ENCODE measurements at places on chromosomes 2 and 18. TPM values are rescaled to one million over a fixed set of nuclear protein-coding genes. Genes with fewer than 3 reads are reported as not detected.

DNA sequence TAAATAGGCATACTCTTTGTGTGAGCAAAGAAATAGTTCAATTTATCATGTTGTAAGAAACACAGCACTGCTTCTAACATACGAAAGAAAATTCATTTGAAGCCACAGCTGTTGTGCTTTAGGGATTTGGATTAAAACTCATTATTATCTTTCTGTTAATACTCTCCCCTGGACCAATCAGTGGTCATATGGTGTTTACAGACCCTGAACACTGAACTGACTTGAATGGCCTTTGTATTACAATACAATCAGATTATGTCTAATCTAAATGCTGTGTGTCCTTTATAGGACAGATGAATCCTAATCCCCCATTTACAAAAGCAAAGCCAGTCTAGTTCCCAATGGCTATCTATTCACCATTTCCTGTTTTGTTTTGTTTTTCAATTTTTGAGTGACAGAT is 36.5 kb downstream of the ZNF385B start:
- no peak for DNase-seq

- no peak for DNase-seq
Measured at GRCh38 chr2:63569740-63570139, 18.5 kb downstream of the WDPCP start.

GRCh38 chr2:1648241-1649102 is 95.8 kb downstream of the PXDN start:
- DNase-seq: no peak

DNA sequence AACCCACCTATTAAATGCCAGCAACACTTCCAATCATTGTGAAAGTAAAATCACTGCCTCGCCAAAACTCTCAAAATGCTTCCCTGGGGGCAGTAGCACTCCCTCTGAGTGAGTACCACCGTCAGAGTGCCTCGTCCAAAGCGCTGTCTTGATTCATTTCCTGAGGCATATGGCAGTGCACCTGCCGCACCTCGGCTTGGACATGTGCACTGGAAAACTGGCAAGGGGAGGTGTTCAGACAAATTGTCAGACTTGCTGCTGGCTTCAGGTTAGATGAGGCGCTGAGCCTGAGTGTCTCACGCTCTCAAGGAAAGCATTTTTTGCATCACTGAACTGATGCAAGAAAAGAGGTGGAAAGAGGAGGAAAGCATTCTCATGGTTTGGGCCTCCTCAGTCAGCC is 132.8 kb downstream of the ATL2 start:
- no peak for DNase-seq

DNA sequence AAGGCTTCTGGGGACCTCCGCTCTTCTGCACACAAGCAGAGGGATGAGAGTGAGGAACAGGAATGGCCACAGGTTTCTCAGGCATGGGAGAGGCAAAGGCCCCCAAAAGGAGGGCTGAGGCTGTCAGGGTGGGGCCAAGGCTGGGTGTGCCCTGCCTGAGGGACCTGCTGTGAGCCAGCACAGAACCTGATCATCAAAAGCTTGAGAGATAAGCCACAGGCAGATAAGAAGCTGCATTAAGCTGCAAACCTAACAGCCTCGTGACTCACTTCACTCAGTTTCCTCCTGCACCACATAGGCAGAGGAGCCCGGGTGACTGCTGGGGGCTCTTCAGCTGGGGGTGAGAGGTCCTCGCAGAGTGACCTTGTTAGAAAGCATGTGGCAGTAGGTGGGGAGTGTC is 64.5 kb upstream of the LAPTM4A start:
- no peak for DNase-seq

DNA sequence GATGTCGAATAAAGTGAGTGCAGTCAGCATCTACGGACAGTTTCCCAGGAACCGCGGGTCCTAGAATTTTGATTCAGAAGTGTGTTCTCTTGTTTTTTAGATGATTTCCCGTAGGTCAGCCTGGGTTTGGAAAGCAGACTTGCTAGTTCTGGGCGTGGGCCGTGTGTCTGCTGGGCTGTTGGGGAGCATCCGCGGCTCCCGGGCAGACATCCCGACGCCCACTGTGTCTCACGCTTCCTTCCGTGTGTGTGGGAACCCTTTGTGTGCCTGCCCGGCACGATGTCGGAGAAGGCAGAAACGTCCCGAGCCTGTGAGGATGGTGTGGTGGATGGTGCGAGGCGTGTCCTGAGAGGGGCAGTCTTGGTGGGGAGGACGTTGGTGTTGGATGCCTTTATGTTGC is 18.4 kb downstream of the CTDP1 start:
- no peak for DNase-seq

Gene ALPG
- total RNA-seq: 0.89 TPM

DNA sequence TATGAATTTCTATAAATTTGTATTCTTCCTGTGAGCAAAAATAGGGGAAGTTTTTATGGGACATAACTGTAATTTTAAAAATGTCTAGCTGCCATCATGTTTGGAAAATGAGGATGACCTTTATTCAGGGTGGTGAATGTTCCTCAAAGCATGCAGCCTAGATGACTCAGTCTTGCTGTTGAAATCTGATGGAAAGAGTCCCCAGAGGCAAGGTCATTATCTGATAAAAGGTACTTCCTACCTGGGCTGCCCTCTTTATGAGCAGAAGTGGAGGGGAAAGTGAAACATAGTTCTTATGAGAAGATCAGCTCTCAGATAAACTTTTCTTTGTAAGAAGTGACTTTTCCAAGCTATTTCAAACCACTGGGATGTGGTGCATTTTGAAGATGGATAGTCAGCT is 1144.7 kb upstream of the PIK3C3 start:
- DNase-seq: no peak

GRCh38 chr2:25089605-25090315 is 47.9 kb downstream of the EFR3B start:
- peak; percentile 86 for DNase-seq

DNA sequence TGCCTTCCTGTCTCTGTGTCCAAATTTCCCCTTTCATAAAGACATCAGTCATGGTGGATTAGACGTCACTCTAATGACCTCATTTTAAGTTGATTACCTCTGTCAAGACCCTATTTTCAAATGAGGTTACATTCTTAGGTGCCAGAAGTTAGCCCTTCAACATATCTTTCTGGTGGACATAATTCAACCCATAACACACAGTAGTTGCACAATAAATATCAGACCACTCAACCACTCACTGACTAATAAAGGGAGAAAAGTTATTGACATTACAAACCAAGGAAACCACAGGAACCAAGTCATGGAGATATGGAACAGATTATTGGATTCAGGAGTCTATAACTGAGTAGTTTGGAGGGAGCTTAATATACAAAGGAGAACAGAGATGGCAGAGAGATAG is 377.4 kb upstream of the ACVR2A start:
- DNase-seq: no peak

GRCh38 chr2:119338826-119339561 is 27.6 kb downstream of the C2orf76 start:
- DNase-seq: no peak

DNA sequence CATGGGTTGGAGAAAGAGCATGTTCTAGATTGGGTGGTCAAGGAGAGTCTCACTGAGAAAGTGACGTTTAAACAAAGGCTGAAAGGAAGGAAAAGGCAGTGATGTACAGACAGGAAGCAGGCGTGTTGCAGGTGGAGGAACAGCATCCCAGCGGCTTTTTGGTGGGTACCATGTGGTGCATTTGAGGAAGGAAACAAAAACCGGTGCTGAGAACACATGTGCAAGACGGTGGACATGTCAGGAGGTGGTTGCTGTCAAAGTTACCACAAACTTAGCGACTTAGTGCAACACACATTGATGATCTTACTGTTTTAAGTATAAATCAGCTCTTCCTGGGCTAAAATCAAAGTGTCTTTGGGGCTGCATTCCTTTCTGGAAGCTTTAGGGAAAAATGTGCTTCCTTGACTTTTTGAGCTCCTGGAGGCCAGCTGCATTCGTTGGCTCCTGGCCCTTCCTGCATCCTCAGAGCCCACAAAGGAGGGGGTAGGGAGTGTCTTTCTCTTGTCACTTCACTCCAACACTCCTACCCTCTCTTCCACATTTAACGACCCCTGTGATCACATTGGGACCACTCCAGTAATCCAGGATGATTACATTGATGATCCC is 380.6 kb downstream of the FBXO15 start:
- DNase-seq: no peak

DNA sequence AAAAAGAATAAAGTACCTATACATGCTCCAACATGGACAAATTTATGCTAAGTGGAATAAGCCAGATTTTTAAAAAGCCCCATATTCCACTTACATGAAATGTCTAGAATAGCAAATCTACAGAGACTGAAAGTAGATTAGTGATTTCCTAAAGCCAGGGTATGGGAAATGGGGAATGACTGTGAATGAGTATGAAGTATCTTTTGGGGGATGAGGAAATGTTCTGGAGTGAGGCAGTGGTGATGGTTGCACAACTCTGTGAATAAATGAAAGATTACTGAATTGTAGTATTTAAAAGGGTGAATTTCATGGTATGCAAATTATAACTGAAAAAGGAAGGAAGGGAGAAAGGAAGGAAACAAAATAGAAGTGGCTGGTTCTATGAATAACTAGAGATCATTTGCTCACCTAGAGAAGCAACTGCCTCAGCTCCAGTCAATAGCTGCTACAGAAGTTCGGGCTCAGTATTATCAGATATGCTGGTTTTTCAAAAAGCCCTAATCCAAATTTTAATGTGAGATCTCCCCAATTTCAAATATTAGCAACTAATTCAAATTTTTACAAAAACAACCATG is 39.3 kb downstream of the MAP3K2 start:
- DNase-seq: no peak

Gene LYG1
- 0.22 TPM for total RNA-seq

GRCh38 chr18:7598167-7599047 is 31.3 kb downstream of the PTPRM start:
- DNase-seq: no peak

DNA sequence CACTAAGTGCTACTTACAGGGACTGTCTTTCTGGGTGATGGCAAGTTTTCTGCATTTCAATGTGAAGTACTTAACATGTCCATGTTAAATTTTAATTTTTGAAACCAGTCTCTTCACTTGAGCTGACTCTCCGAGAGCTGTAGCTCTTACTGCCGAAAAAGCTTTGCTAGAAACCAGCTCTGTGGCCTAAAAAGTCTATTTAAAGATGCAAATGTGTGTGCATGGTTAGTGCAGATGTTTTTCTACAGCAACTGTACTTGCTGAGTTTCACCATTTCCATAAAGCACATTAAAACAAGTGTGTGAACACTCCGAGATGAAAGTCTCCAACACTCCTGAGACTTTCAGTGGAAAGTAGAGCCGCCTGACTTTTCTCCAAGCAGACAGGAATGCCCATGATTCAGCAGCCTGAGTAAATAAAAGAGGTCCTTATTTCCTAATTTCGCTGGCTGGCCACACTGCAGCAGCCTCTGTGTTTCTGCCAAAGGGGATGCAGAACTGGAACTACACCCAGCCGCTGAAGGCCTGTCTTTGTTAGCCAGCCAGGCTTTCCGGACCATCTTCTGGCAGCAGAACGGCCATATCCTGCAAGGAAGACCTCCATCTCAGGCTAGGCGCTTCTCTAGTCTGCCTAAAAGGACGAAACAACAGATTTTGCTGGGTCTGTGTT is 121.2 kb downstream of the ZNF521 start:
- no peak for DNase-seq

- DNase-seq: peak; percentile 24
Measured at GRCh38 chr2:109447251-109447661, 166.5 kb downstream of the SEPTIN10 start.

Gene HOXD12
- not detected for total RNA-seq

DNA sequence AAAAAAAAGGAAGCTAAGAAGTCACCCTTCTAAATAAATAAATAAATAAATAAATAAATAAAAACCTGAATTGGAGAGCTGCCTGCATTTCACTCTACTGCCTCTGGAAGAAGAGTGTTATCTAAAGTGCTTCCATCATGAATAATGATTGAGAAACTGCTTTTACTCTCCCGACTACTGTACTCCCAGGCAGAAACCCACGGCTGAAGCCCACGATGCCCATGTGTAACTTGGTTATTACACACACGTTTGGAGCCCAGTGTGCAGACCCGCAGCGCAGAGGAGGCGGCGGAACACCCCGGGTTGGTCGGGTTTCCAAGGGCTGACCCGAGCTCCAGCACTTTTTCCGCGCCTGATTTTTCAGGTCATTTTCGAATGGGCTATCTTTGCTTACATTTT is 697 bp upstream of the SPATS2L start:
- peak; percentile 55 for DNase-seq

GRCh38 chr2:112204411-112204810 is 50.4 kb downstream of the ZC3H8 start:
- DNase-seq: no peak

Gene UGT1A7
- not detected for total RNA-seq

GRCh38 chr18:69022426-69022825 is 224.5 kb downstream of the CCDC102B start:
- no peak for DNase-seq

Gene SMYD5
- 51.3 TPM for total RNA-seq

- no peak for DNase-seq
Measured at GRCh38 chr2:201118961-201119854, 3.2 kb downstream of the CFLAR start.

Gene ICOS
- total RNA-seq: not detected

DNA sequence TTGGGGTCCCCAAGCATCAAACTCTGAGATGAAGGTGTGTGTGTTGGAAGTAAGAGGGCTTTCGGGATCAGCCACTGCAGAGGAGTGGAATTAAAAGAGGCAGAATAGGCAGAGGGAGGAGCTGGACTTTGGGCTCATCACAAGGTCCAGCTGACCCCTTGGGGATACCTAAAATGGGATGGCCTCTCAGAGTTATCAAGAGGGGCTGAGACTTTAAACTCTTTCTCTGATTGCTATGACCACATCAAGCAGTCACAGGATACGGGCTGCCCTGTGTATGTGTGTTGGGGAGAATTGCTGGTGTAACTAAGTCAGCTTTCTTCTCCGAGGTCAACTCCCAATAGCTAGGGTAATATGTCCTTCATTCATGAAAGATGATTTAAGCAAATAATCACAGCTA is 127.7 kb upstream of the SLC14A2 start:
- no peak for DNase-seq

- DNase-seq: no peak
Measured at GRCh38 chr2:73839653-73840411, 11.1 kb downstream of the STAMBP start.

Gene OSBPL6
- total RNA-seq: 9.2 TPM

DNA sequence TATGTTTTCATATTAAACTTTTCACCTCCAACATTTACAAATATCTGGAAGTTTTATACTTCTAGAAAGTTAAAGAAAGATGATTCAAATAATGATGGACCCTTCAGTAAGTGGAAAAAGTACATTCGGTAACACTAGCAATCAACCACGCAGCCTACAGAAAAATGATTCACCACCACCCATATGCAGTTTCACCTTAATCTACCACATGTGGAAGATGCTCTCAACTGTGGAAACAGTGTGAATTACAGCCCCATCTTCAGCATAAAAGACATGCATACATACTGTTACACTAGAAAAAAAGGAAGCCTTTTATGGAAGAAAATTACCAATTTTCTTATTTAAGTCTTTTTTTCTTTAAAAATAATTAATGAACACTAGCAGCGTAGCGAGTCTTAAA is 1.1 kb downstream of the SLC38A11 start:
- no peak for DNase-seq

Gene FER1L5
- total RNA-seq: 0.07 TPM

- no peak for DNase-seq
Measured at GRCh38 chr2:199452991-199453379, 4.8 kb downstream of the SATB2 start.

Gene ASB18
- not detected for total RNA-seq
